RWPE2 (cell line): ENCODE measurements at places on chromosomes 1 and 21.

DNA sequence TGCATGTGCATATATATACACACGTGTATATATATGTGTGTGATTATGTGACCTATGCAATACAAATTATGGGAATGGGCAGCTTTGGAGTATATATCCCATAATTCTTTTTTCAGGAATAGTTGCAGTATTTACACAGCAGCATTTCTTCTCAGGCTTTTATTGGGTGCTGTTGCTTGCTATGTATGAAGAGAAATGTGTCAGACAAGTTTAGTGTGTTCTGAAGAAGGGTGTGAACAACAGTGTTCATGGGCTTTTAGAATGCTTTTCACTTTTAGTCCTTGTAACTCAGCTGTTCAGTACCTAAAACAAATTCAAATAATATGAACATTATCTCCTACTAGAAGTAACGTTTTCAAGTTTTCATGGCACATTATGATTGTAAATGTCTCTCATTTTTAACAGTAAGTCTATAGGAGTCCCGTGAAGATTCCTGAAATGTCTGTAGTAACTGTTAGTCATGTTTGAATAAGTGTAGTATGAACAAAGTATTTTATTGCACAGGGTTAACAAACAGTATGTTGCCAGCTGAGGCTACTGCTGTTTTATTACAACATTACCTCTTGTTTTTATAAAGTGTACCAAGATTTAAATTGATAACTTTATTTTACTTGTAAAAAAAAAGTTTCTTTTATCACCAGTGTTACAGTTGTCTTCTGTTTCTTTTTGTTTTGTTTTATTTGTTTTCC lies 42.5 kb downstream of the TMED5 start:
- DNase-seq: no peak

DNA sequence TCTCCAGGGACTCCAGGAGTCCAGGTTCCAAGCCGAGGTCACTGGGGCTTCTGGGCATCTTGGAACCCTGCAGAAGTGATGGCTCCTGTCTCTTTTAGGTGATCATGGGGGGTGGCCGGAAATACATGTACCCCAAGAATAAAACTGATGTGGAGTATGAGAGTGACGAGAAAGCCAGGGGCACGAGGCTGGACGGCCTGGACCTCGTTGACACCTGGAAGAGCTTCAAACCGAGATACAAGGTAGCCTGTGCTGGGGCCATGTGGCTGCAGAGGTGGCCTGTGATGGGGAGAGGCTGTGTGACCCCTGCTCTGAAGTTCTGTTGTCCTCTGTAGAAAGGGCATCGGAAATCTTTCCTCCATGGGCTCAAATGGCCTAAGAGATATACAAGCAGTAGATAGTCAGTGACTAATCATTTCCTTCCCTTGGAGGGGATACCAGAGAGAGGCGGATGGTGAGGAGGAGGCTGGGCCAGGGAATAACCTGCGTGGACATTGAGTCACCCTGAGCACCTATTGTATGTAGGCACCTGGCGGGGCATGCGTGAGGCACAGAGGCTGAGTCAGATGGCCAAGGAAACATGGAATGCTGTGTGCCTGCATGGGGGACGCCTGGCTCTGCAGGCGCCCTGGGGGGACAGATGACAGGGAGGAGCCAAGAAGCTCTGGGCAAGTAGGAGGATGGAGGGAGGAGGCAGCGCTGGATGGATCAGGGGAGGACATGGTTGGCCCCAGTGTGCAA lies 59.0 kb downstream of the ALPL start:
- DNase-seq: no peak

DNA sequence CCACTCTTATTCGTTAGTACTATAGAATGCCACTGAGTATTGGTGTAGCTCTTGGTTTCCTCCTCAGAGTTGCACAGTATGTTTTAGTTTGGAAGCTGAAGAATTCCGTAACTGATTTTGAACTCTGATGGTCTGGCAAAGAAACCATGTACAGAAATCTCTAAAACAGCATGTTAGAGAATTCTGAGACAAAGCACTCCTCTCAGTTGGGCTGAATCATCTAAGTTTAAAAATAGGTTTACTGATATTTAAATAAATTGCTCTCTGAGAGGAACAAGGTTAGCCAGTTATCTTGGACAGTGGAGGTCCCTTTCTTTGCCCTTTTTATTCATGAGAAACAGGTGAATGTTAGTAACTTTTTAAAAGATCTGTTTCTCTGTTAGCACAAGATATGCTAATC lies 43.8 kb downstream of the NCF2 start:
- no peak for DNase-seq

- DNase-seq: peak; percentile 90
Observed at GRCh38 chr1:27365372-27366112, 1.2 kb downstream of the MAP3K6 start.

DNA sequence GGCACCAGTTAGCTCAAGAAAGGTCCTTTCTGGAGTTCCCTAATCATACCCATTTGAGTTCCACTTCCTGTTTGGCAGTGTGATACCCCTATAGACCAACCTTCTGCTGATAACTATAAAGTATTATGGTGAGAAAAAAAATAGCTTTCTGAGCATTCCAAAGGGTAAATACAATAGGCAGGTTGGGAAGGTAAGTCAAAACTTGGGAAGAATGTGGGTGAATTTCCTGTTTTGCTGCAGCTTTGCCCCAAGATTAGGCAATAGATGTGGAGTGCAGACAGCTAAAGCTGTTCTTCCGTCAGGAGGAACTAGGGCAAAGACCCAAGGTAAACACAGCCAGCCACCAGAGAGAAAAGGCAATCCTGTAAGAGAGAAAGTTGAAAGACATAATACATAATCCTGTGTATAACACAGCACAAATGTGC lies 49.9 kb upstream of the GUCA2A start:
- DNase-seq: no peak

GRCh38 chr1:239861985-239862384 lies 229.7 kb upstream of the FMN2 start:
- DNase-seq: no peak

GRCh38 chr1:31733389-31734219 lies 29.8 kb upstream of the COL16A1 start:
- no peak for DNase-seq

DNA sequence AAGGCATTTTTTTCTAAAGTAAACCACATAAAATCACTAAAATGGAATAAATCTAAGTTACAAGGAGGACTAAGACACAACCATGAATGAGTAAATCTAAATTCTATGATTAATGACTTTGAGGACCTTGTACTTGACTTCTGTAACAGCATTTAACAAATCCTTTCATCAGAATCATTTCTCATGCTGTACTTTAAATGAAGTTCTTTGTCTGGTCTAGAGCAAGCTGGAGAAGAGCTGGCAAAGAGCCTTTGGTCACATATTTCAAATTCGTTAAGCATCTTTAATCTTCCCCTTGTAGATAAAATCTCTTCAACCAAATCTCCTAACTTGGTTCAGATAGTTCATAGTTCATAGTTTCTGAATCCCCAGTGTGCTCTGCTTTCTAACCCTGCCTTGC lies 405.4 kb downstream of the PTPRC start:
- no peak for DNase-seq

DNA sequence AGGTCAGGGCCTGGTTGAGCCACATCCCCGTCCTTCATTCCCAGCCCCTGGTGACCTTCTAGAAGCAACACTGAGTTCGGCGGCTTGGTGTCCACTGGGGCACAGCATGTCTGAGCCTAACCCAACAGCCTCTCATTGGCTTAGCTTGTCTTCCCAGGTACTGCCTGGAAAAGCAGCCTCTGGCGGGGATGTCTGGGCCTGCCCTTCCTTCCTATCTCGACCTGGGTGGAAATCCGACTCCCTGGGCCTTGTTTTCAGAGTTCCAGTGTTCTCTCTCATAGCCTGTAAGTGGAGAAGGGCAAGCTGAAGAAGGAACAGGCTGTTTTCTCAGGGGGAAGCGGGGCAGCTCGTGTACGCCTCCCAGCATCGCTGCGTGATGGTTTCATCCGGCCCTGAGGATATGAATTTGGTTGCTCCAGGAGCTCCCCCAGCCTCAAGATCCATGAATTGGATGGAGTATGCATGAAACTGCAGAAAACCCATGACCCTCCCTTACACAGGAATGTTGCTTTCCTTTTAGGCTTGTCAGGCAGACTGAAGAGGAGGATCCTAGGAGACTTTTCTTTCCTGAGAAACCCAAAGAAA lies 116.5 kb upstream of the IRF2BP2 start:
- DNase-seq: no peak

DNA sequence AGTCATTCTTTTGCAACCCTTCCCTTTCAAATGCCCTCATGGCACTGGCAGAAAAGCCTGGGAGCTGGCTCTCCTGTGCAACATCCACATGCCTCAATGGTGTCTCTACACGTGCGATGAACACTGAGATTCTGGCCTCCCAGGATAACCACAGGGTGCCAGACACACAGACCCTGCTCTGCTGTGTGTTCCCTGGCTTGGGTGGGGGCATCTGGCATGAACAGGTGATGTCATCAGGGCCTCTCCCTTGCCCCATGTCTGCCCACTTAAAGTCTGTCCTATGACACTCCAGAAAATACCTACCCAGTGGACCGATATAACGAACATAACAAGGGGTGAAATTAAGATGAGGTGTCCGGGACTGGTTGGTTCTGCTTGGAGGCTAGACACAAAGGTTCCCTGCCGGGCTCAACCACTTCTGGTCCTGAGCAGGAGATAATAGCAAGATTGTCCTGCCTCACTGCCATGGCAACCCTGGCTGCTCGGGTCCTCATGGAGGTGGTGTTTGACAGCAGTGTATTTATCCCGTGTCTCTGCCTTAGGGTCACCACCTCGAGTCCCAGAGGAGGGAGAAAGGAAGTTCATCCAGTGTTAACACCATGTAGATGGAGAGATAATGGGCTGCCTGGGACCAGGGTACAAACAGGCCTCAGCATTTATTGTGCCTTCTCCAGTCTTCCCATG lies 19.3 kb downstream of the INSRR start:
- no peak for DNase-seq

DNA sequence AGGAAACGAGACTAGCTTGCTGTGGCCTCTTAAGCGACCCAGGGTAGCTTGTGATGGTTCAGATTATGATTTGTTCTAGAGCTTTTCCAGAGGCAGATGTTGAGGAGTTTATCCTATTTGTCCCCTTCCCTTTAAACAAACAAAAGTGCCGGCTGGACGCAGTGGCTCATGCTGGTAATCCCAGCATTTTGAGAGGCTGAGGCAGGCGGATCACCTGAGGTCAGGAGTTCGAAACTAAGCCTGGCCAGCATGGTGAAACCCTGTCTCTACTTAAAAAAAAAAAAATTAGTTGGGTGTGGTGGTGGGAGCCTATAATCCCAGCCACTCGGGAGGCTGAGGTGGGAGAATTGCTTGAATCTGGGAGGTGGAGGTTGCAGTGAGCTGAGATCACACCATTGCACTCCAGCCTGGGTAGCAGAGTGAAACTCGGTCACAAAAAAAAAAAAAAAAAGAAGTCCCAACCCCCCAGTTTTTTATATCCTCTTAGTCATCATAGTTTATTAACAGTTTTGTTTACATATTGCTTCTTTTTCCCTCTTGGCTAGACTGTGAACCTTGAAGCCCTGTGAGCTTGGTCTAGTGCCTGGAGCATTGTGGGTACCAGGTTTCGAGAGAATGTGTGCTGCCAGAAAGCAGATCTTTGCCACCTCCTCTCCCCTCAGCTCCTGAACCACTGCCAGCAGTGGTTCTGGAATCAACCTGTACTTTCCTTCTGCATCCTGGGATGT lies 29.8 kb downstream of the MAPKAPK2 start:
- no peak for DNase-seq

DNA sequence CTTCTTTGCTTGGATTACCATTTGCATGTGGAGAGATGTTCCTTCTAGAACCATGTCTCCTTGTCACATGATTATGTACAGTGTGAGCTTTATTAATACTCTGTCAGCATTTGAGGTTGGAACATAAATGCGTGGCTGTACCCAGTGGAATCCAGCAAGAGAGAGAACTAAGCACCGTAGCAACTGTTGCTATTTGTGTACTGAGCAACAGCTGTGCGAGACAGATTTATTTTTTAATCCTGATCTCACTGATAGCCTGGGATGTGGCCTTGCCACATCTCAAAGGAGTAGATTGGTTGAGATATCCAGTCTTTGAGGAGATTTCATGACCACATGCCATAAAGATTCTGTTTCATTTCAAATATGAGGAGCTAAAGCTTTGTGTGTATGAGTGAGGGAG lies 43.4 kb downstream of the KIF1B start:
- DNase-seq: no peak

DNA sequence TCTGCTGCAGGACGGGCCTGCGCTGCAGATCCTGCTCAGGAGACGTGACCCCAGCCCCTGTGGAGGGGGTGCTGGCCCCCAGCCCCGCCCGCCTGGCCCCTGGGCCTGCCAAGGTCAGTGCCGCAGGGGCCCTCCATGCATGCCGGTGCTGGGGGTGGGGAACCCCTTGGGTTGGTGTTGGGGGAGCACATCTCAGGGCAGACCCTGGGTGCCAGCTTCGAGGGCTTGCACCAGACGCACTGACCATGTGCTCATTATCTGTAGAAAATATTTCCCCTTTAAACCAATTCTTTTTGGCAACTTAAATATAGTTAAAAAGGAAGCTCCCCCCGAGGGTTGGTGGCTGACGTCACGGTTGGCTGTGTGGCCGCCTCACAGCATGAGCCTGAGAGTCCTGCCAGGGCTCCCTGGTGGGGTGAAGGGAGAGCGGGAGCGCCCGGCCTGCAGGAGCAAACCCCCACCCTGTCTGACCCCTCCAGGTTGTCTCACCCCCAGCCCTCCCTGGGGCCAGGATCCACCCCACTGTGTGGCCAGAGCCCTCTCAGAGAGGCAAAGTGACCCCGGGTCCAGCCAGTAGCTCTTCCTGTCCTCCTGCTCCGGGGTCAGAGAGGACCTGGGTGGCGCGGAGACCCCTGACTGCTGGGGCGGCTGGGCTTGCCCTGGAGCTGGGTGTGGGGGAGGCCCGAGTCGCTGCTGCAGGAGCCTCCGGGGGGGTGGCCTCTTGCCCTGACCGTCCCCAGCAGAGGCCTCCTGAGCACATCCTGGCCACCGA lies 5.3 kb upstream of the PFKL start:
- no peak for DNase-seq

- no peak for DNase-seq
Observed at GRCh38 chr21:25491267-25491666, 116.0 kb downstream of the MRPL39 start.

- DNase-seq: no peak
Observed at GRCh38 chr1:7471836-7472235, 299.3 kb upstream of the VAMP3 start.

- no peak for DNase-seq
Observed at GRCh38 chr21:45140346-45140940, 66.1 kb downstream of the ADARB1 start.

DNA sequence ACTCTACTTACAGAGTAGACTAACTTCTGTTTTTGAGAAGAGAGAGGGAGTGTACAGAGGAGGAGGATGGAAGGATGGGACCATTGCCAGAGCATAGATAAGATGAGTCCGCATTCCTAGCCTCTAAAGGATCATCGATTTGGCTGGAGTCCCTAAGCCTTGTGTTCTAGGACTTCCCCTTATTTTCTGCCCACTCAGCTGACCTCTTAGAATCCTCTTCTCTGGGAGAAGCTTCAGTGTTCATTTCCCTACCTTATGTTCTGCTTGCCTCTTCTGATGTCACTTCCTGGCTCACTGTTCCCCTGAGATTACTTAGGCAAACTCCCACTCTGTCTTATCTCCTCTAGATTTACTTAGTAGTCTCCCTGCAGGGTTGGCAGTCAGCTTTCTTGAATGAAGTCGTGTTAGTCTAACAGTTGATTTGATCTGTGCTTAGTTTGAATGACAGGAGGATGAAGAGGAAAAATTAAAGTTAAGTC lies 156.7 kb downstream of the SYT2 start:
- DNase-seq: no peak
